Small intestine (tissue), 16 donors: ENCODE measurements at places on chromosomes 13 and 19. TPM values are rescaled to one million over a fixed set of nuclear protein-coding genes. Genes with fewer than 3 reads are reported as not detected.
A peak's percentile ranks its signal among the peaks of the same experiment; 100 is the strongest.

The MADCAM1 gene
- polyA plus RNA-seq, result not detected

GRCh38 chr13:111184458-111185401 is 69.6 kb downstream of the ARHGEF7 start:
- H3K36me3 ChIP-seq, result no peaks in the 10 kb centered on the region
- peak; percentile 40 for DNase-seq
- no peak overlapping the region for H3K4me3 ChIP-seq
- peaks cover 2% of the 10 kb centered on the region for H3K4me1 ChIP-seq
- H3K27me3 ChIP-seq, result no peaks in the 10 kb centered on the region

The NDUFS7 gene
- polyA plus RNA-seq, result 281 TPM

GRCh38 chr19:21912654-21913053 is 76.7 kb upstream of the ZNF43 start:
- no peaks in the 10 kb centered on the region for H3K27me3 ChIP-seq
- H3K4me3 ChIP-seq, result no peak overlapping the region
- H3K27ac ChIP-seq, result no peak overlapping the region
- H3K4me1 ChIP-seq, result no peaks in the 10 kb centered on the region
- no peak for DNase-seq

The SLC8A2 gene
- polyA plus RNA-seq, result not detected

The SACS gene
- polyA plus RNA-seq, result 2.7 TPM

The XRCC1 gene
- polyA plus RNA-seq, result 9.7 TPM

The ZNF561 gene
- polyA plus RNA-seq, result 19.9 TPM

The WTIP gene
- 3.8 TPM for polyA plus RNA-seq

The FREM2 gene
- polyA plus RNA-seq, result not detected

The NPAS1 gene
- not detected for polyA plus RNA-seq

The ARRDC5 gene
- 0.10 TPM for polyA plus RNA-seq

GRCh38 chr13:40983725-40984667 is 35.1 kb downstream of the ELF1 start:
- H3K4me1 ChIP-seq, result peaks cover 22% of the 10 kb centered on the region
- peak overlapping the region; percentile 73 for H3K27ac ChIP-seq
- peaks cover 2% of the 10 kb centered on the region for H3K36me3 ChIP-seq
- H3K4me3 ChIP-seq, result no peak overlapping the region
- DNase-seq, result no peak
- H3K27me3 ChIP-seq, result no peaks in the 10 kb centered on the region

The ZNF628 gene
- polyA plus RNA-seq, result 1.1 TPM

GRCh38 chr19:55189403-55189835 is 9.3 kb upstream of the SYT5 start:
- no peak for DNase-seq
- no peaks in the 10 kb centered on the region for H3K4me1 ChIP-seq
- H3K36me3 ChIP-seq, result no peaks in the 10 kb centered on the region
- H3K4me3 ChIP-seq, result no peak overlapping the region

DNA sequence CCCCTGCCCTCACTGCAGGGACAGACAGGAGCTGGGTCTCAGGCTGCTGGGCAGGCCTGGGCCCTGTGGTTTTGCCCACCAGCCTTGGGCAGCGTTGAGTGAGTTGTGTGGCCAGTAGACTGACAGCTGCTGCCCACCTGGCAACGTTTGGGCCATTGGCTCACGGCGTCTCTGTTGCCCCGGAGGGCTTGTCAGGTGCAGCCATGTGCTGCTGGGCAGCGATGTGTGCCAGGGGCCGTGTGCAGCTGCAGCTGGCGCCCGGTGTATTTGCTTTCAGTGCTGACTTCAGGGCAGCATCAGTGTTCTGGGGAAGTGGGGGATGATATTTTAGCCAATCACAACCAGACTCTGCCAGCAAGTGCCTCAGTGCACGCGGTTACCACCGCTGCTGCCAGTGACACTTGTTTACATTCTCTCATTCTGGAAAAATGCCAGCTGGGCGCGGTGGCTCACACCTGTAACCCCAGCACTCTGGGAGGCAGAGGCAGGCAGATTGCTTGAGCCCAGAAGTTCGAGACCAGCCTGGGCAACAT is 10.6 kb downstream of the FZR1 start:
- H3K27ac ChIP-seq, result no peak overlapping the region
- no peak for DNase-seq
- peaks cover 78% of the 10 kb centered on the region for H3K36me3 ChIP-seq

GRCh38 chr13:112634102-112634501 is 46.1 kb upstream of the TUBGCP3 start:
- H3K27me3 ChIP-seq, result no peaks in the 10 kb centered on the region
- H3K4me1 ChIP-seq, result no peaks in the 10 kb centered on the region
- no peak for DNase-seq
- H3K27ac ChIP-seq, result no peak overlapping the region
- H3K36me3 ChIP-seq, result no peaks in the 10 kb centered on the region
- H3K4me3 ChIP-seq, result no peak overlapping the region

DNA sequence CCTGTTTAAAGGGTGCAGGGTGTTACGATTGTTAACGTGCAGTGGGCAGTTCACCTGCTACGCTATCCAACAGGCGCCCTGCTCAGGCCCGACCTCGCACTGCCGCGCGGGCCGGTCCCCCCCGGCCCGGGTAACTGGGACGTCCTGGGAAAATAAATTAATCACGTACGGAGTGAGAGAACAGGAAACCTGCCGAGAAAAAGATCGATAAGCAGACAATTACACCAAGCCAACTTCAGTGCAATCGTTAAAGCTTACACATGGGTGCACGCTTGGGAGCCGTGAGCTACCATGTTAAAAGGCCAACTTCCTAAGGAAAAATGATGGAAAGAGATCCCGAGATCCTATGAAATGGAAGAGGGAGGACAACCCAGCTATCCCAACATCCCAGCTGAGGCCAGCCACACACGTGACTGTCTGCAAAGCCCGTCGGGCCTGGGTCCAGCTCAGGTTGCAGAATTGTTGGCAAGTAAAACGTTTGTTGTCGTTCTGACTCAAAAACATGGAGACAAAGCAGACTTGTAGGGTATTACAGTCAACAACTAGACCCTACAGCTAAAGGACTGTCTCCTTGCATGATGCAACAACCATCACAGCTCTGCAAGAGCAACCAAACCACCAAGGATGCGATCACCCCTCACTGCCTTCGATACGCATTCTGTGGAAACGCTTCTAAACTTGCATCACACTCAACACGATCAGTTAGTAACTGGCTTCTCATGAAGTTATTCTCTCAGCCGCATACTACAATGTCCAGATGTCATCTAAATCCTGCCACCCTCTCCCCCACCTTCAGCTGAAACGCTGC is 741 bp upstream of the TUBGCP3 start:
- no peaks in the 10 kb centered on the region for H3K36me3 ChIP-seq
- no peaks in the 10 kb centered on the region for H3K4me1 ChIP-seq
- no peak for DNase-seq
- H3K27me3 ChIP-seq, result no peaks in the 10 kb centered on the region
